ENCODE measurements at places on chromosomes 6 and 20.

GRCh38 chr6:8079126-8079525 lies 14.9 kb upstream of the BLOC1S5 start:
- DNase-seq = no peak

GRCh38 chr6:125623085-125623484 lies 126.3 kb upstream of the HEY2 start:
- no peak for DNase-seq

GRCh38 chr6:169112483-169113320 lies 140.9 kb downstream of the THBS2 start:
- no peak for DNase-seq

DNA sequence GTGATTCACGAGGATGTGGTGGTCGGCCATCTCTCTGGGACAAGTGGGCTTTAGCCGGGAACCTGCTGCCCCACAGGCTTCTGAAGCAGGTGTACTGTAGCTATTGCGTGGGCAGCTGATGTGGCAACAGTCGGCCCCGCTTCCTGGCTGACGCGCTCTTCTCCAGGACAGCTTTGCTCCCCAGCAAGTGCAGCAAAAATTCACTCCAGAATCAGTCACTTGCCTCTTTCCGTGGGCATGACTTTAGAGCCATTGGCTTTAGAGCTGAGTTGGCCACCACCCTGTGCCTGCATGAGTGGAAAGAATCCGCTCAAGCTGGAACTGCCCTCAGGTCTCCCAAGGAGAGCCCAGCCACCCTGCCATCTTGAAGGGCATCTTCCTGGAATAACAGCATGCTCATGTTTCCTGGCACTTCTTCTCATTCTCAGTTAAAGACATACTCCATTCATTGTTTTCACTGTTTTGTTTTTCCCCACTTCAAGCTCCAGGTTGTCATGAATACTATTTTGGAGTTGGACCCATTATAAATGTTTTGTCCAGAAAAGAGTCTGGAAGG lies 178.3 kb downstream of the ZDHHC14 start:
- no peak for DNase-seq

- no peak for DNase-seq
Observed at GRCh38 chr6:87182321-87182720, 27.0 kb downstream of the ZNF292 start.

DNA sequence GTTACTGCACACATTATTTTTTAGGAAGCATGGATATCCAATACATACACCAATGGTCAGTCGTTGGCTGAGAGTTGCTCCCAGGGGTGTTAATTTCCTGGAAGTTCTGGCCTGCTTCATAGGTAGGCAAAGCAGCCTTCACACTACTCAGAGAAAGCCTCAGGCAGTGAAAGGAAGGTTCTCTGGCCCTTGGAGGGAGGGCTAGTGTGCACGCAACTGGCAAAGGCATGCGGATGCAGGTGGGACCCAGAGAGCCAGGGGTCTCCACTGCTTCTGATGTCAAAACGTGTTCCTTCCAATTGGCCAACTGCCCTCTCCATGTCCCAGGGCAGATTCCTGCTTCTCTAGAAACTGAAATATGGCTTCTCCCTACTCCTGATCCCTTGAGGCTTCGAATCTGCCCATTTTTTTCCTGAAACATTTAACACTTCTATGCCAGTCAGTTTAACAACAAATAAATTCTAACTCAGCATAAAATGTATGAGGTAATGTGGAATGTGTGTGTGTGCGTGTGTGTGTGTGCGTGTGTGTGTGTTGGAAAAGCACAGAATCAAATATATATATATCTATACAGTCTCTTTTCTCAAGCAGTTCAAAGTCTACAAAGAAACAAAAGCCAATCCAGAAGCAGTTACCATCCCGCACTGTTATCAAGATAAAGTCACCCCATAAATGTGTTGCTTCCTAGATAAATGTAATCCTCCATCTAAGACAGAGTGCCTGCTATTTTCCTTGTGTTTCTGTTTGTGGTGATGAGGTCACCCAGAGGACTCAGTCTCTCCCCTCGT lies 94.0 kb upstream of the HIVEP1 start:
- no peak for DNase-seq

- no peak for DNase-seq
Observed at GRCh38 chr20:25025986-25026605, 31.8 kb downstream of the ACSS1 start.

- DNase-seq = no peak
Observed at GRCh38 chr6:150072201-150072600, 3.3 kb upstream of the ULBP3 start.

GRCh38 chr6:20365456-20365855 lies 36.2 kb upstream of the E2F3 start:
- DNase-seq = no peak

GRCh38 chr6:1063671-1064355 lies 248.1 kb upstream of the FOXQ1 start:
- DNase-seq = no peak

GRCh38 chr20:20333866-20334265 lies 34.0 kb upstream of the INSM1 start:
- DNase-seq = no peak

GRCh38 chr6:45808042-45808645 lies 207.5 kb downstream of the CLIC5 start:
- DNase-seq = no peak

DNA sequence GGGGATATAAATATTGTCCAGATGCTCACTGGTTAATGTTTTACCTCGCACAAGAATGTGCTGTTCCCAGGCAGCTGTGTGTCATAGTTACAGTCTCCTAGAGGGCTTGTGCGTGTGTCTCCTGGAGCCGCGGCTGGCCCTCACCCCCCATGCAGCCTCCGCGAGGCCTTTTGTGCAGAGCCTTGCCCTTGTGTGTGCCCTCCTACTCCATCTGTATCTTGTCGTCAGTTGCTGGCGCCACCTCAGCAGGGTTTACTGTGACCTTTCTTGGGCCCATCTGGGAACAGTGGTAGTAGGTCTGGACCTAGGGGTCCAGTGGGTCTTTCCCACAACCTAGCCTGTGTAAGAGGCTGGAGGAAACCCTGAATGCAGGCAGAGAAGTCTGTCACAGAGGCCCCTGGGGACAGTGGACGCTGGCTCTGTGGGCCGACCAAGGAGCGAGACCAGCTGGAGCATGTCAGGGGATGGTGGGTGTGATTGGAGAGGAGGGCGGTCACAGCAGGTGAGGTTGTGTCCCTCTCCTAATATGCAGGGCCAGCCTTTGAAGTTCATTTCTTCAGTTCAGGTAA lies 35.2 kb downstream of the PPP1R14C start:
- no peak for DNase-seq

DNA sequence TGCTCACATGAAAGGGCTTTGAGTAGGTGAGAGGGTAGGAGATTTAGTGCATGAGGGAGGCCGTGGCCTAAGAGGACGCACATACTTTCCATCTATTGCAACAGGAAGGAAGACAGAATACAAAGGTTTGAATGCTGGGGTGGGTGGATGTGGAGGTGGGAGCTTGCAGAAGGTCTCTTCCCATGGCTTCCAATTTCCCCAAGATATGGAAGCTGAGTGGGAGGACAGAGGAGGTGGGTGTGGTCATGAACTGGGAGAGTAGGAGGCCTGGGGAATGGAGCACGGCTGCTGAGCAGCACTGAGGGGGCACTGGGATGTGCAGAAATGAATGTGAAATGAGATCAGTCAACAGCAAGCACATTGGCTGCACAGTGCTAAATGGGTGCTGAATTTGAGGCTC lies 70.3 kb downstream of the SCML4 start:
- DNase-seq = no peak

GRCh38 chr6:137978252-137978896 lies 111.3 kb downstream of the TNFAIP3 start:
- DNase-seq = no peak

GRCh38 chr6:93592417-93592816 lies 173.1 kb upstream of the EPHA7 start:
- DNase-seq = no peak

- DNase-seq = no peak
Observed at GRCh38 chr20:50189681-50190250, 864 bp upstream of the CEBPB start.

DNA sequence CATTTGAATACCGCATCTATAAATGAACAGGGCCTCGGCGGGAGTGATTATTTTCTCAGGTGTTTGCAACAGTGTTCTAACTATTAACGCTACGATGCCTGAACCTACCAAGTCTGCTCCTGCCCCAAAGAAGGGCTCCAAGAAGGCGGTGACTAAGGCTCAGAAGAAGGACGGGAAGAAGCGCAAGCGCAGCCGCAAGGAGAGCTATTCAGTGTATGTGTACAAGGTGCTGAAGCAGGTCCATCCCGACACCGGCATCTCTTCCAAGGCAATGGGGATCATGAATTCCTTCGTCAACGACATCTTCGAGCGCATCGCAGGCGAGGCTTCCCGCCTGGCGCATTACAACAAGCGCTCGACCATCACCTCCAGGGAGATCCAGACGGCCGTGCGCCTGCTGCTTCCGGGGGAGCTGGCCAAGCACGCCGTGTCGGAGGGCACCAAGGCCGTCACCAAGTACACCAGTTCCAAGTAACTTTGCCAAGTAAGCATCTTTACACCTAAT lies 70.9 kb downstream of the HFE start:
- peak; percentile 62 for DNase-seq

DNA sequence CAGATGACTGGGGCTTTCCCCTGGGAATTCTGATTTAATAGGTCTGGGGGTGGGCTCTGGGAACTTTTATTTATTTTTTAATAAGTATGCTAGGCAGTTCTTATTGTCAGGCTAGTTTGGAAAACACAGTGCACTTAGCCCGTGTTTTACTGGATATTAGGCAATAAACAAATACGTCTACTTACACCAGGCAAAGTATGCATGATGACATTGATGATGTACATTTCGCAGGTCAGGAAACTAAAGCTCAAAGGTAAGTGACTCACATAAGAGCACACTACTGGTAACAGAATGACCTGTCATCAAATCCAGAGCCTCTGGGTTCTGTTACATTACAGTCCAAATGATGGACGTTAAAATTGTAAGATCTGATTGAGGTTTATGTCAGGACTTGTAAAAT lies 144.4 kb upstream of the EXOC2 start:
- no peak for DNase-seq

DNA sequence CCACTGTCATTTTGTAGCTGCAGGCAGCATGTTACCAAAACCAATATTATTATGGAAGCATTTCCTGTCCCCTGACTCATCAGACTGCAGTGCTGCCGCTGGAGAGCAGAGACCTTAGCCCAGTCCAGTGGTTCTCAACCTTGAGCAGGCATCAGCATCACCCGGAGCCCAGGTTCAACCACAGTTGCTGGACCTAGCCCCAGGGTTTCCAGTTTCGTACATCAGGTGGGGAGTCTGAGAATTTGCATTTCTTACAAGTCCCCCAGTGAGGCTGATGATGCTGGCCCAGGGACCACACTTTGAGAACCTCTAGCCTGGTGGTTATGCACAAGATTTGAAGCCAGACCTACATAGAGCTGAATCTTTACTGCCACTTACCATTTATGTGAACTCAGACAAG lies 47.3 kb downstream of the LY86 start:
- no peak for DNase-seq

DNA sequence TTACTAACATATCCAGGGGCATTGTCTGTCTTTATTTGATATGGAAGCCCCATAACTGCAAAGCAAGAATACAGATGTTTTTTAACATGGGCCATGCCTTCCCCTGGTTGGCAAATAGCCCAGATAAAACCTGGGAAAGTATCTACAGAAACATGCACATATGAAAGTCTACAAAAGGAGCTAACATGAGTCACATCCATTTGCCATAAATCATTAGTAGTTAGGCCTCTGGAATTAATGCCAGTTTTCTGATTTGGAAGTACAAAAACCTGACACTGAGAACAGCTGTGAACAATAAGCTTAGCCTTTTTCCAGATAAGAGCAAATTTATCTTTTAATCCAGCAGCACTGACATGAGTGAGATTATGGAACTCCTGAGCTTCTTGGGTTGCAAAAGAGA lies 418.0 kb upstream of the IMPG1 start:
- DNase-seq = no peak

- no peak for DNase-seq
Observed at GRCh38 chr6:5388326-5388725, 127.0 kb downstream of the FARS2 start.

GRCh38 chr6:99130897-99131873 lies 183.4 kb upstream of the FBXL4 start:
- DNase-seq = no peak

DNA sequence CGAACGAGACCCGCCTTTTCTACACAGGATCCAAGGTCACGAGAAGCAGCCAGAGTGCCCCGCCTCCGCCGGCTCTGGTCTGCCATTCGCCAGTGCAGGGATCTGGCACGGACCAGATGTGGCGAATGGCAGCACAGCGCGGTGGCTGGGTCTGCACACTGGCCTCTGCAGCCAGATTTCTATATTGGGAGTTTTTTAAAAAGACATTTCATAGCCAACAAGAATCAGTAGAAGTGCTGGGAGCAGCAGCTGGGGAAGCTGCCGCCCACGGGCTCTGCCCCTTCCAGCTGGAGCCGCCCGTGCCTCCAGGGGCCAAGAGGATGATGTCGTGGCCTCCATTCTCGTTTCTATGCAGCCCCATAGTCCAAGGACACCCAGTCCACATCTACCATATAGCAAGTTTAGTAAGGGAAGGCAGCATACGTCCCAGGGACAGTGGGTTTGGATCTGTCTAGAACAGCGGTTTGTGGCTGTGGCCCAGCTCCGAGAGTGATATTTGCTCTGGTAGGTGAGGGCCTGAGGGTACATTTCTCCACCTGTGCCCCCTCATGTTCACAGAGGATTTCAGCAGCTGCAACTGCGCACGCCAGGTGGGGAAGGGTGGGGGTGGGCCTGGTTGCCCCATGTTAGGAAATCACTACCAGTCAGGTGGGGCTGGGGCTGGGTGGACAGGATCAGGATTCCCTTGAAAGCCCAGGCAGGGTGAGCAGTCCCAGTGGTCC lies 333.7 kb downstream of the ZFAND3 start:
- DNase-seq = no peak

GRCh38 chr6:107676042-107676441 lies 148.1 kb downstream of the SCML4 start:
- no peak for DNase-seq

DNA sequence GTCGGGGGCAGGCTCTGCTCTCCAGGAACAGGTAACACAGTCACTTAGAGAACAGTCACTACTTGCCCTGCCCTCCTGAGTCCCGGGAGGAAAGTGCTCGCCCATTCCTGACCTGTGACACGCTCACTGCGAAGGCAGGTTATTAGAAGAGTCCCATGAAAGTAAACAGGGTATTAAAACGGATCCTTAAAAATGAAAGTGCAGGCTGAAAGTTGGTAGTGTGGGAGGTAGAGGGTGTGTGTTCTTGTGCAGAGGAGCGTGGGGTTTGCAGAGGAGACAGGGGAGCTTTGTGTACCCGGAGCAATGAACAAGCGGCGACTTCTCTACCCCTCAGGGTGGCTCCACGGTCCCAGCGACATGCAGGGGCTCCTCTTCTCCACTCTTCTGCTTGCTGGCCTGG lies at the start of gene CCN6:
CCN6 (plus strand) TSS at position 104 of the 400 bp plus-strand sequence; CDS start at position 358, 254 bp downstream.
- no peak for DNase-seq

- no peak for DNase-seq
Observed at GRCh38 chr20:45036044-45036755, 64.7 kb downstream of the KCNS1 start.

DNA sequence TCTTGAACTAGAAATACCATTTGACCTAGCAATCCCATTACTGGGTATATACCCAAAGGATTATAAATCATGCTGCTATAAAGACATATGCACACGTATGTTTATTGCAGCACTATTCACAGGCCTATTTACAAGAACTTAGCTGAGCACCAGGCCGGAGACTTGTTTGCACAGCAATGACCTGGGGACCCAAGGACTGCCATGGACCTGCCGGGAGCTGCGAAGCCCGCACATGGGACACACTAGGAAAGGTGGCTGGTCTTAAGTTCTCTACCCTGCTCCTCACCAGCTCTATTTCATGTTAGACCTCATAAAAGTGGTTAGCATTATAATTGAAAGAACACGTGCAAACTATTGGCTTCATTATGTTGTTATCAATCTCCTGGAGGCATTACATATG lies 70.4 kb upstream of the CST7 start:
- no peak for DNase-seq

GRCh38 chr6:114339706-114340105 lies 3.1 kb downstream of the HS3ST5 start:
- DNase-seq = no peak

All from activated T-helper 1 cell treated with anti-CD3 and anti-CD28 coated beads, Interleukin-2, amount 50 U/mL, for 16 hours (primary cell).